ENCODE measurements at places on chromosomes 12 and 14.

DNA sequence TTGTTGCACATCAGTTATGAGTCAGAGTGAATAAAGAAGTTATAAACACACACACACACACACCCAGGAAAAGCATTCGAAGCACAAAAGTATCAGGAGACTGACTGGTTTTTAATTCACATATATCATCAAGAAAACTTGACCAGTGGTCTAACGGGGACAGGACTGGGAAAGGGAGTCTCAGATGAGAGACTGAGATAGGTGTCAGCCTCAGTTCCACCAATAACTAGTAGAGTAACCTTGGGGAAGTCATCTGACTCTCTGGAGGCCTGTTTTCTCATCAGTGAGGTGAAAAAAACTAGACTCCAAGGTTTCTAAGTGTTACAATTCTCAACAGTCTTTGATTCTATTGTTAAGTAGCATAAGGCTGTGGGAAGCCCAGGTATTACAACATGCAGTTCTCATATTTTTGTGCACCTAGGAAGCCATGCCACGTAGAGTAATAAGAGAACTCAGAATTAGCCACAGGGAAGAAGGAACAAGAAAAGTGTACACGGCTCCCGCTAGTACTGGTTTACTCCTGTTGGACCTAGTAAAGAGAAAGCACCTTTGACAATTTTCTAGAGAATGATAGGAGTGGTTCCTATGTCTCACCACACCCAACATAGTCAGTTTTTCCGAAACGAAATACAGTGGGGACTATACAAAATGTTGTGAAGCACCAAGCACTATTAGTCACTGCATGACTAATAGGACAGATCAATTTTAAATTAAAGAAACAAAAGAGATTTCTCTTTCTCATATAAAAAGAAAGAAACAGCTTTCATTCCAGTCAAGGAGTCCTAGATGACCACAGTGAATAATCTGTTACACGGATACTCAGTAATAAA lies 5.0 kb downstream of the PPTC7 start:
- DNase-seq, result peak; percentile 63

GRCh38 chr12:130832561-130833209 lies 6.4 kb downstream of the STX2 start:
- no peak for DNase-seq

DNA sequence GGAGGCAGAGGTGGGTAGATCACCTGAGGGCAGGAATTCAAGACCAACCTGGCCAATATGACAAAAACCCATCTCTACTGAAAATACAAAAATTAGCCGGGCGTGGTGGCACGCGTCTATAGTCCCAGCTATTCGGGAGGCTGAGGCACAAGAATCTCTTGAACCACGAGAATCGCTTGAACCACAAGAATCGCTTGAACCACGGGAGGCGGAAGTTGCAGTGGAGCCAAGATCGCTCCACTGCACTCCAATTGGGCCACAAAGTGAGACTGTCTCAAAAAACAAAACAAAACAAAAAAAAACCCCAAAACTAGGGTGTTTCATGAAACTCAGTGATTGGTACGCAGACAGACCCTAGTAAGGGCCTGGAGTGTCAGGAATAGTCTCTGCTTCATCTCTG lies 6.4 kb upstream of the ARF6 start:
- no peak for DNase-seq

DNA sequence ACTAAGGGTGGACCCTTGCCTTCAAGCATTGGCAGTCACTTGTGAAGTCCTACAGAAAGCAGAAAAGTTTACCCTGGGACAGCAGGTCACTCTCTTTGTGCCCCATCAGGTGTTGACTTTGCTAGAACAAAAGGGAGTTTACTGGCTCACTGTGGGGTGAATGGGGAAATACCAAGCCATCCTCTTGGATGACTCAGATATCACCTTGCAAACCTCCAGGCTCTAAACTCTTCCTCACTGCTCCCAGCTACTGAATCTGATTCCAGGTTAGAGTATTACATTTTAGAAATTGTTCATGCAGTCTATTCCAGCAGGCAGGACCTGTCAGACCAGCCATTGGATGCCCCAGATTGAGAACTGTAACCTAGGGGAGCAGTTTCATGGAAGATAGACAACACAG lies 7.3 kb upstream of the EDDM3B start:
- no peak for DNase-seq

DNA sequence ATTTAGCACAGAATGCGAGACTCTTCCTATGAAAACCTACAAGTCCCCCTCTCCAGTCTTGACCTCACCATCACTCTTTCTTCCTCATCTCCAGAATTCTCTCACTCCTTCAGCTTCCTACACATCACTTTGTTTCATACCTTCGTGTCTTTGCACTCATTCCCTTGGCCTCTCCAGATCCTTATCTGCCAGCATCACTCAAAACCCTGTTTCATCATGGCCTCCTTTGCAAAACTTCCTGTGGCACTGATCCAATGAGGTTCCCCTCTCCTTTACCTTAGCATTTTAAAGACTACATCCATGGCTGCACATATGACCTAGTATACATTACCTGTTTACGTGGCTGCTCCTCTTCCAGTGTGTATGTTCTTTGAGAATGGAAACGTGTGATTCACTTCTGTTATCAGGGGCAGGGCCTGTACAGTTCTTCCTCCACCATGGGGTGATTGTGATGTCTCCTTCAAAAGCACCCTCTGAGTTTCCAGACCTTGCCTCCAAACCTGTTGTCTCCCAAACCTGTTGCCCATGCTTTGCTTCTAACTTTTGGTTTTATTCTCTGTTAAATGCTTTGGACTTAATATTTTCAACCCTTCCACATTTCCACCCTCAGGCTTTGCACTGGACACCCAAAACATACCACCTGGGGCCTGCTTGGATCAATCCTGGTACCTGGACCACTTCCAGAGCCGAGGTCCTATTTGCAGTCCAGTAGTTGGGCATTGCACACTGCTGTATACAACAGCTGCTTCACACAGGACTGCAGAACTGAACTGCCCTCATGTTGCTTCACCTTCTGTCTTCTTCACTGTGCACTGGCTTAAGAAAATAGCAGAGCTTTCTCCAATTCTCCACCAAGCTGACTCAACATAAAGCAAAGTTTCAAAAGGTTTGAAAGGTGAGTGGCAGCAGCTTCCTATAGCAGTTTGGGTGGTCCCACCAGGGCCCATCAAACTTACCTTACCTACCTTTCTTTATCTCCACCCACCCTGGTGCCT lies 131.7 kb downstream of the LLPH start:
- DNase-seq, result no peak

DNA sequence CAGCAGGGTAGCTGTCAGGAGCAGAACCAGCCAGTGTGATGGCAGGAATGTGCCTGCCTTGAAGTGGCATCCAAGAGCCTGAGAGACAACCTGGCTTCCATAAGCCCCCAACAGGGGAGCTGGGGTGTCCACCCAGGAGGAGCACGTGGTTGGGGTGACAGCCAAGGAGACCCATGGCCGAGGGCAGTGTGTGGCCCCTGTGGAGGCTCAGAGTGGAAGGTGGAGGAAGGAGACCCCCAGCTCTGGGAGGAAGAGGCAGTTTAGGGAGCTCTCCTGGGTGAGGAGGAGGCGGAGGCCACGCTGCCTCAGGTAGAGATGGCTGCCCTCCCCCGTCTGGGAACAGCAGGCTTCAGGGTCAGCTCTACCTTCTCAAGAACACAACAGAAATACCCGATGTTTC lies 147.0 kb downstream of the CALM1 start:
- DNase-seq, result no peak

- peak; percentile 69 for DNase-seq
These were observed 4.6 kb downstream of the MTRFR start for GRCh38 chr12:123237646-123238329.

DNA sequence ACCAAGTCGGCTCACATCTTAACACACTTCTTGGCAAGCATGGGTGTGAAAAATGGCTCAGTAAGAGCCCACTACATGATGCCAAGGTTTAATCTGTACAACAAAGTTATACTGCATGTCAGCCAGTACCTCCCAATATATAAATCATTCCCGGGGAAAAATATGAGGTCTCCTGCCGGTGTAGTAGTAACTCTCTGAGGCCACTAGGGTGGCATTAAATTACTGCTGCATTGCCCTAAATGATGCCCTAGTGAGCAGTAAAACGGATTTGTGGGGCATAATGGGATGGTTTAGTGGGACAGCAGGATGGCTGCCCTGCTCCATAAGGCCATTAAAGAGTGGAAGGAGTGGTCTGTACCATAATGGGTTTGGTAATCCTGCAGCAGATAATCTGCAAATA lies 267.7 kb downstream of the MED13L start:
- DNase-seq, result no peak

- no peak for DNase-seq
These were observed 22.8 kb upstream of the SLC38A2 start for GRCh38 chr12:46395388-46395787.

- no peak for DNase-seq
These were observed 15.5 kb upstream of the TCTN2 start for GRCh38 chr12:123655420-123655819.

DNA sequence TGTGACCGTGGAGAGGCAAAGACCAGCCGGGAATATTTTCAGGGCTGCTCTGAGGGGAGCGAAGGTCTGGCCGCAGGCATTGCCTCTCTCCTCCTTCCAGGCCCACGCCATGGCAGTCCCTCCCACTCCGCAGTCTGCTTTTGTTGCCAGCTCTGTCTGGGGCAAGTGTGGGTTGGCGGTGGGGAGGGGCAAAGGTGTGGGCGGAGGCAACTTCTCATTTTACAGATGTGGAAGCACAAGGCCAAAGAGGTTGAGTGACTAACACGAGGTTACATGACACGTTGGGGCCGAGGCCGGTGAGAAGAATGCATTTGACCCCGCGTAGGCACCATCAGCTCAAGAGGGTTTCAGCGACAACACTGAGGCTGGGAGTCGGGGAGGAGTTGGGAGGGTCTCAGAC lies 6.1 kb upstream of the FAIM2 start:
- DNase-seq, result peak; percentile 81

GRCh38 chr14:68210729-68211299 lies 391.2 kb downstream of the RAD51B start:
- DNase-seq, result peak; percentile 88
